ENCODE measurements at places on chromosomes 7 and 10. TPM values are rescaled to one million over a fixed set of nuclear protein-coding genes. Genes with fewer than 3 reads are reported as not detected.
A peak's percentile ranks its signal among the peaks of the same experiment; 100 is the strongest.

Gene PTEN
- 89.2 TPM for total RNA-seq

Gene IDI2
- total RNA-seq = not detected

GRCh38 chr7:30751696-30752273 is at the start of gene INMT:
Gene INMT (plus strand): TSS chr7:30752135. CDS start chr7:30752151, 16 bp downstream.
- no peaks in the 10 kb centered on the region for H3K4me1 ChIP-seq
- no peak for DNase-seq
- no peak within 1 kb of the TSS for H3K27ac ChIP-seq
- no peaks in the 10 kb centered on the region for H3K36me3 ChIP-seq
- no peak within 1 kb of the TSS for H3K4me3 ChIP-seq

- peaks cover 3% of the 10 kb centered on the region for H3K27me3 ChIP-seq
- peaks cover 18% of the 10 kb centered on the region for H3K36me3 ChIP-seq
- H3K4me1 ChIP-seq = peaks cover 10% of the 10 kb centered on the region
- H3K4me3 ChIP-seq = no peak overlapping the region
- DNase-seq = no peak
- H3K27ac ChIP-seq = no peak overlapping the region
Measured at GRCh38 chr7:128025380-128025779, 5.9 kb downstream of the LRRC4 start.

Gene LRMDA
- not detected for total RNA-seq

DNA sequence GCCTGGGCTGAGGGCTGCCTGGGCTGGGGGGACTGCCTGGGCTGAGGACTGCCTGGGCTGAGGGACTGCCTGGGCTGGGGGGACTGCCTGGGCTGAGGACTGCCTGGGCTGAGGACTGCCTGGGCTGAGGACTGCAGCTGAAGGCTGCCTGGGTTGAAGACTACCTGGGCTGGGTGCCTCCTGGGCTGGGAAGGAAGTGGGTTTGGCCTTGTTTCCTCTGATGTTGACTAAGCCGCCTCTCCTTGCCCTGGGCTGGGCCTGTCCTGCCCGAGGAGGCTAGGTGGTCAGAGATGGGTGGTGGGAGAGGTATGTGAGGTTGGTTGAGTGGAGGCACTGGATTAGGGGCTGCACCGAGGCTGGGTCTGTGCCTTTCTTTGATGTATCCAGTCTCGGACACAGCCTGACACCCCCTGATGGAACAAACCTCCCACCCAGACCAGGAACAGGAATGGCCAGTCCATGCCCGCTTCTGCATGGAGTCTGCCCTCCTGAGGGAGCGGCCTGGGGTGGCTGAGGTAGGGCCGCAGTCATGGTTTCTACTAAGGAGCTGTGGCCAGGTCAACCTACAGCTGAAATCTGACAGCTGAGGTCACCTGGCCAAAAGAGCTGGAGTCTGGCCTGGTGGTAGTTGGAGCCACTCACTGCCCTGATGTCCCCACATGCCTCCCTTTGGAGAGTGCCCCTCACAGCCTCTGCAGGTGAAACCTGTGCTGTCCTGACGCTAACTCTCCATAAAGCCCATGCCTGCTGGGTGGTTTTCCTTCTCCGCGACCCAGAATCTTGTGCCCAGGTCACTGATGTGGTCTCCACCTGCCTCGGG is 22.3 kb downstream of the SCART1 start:
- peaks cover 4% of the 10 kb centered on the region for H3K27me3 ChIP-seq
- peaks cover 36% of the 10 kb centered on the region for H3K4me1 ChIP-seq
- H3K27ac ChIP-seq = peak overlapping the region; percentile 82
- DNase-seq = peak; percentile 68

GRCh38 chr7:17719998-17720397 is 220.3 kb downstream of the SNX13 start:
- H3K27me3 ChIP-seq = peaks cover 3% of the 10 kb centered on the region
- H3K36me3 ChIP-seq = no peaks in the 10 kb centered on the region
- no peak for DNase-seq

DNA sequence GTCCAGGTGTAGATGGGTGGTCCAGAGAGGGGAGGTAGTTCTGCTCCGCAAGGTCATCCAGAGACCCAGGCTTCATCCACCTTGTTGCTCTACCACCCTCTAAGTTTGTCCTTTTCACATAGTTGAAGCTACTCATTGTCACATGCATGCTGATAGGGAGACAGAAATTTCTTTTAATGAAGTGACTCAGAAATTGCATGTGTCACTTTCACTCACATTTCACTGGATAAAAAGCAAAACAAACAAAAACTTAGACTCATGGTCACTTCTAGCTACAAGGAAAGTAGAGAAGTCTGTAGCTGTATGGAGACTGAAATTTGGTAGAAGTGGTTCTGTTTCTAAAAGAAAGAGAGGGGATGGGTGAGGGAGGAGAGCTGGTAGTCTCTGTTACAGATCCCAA is 161.9 kb downstream of the SORCS3 start:
- DNase-seq = no peak
- H3K4me1 ChIP-seq = no peaks in the 10 kb centered on the region
- no peak overlapping the region for H3K4me3 ChIP-seq
- H3K36me3 ChIP-seq = no peaks in the 10 kb centered on the region

- no peak for DNase-seq
- H3K4me1 ChIP-seq = peaks cover 6% of the 10 kb centered on the region
- H3K27me3 ChIP-seq = peaks cover 21% of the 10 kb centered on the region
Measured at GRCh38 chr7:128781851-128782250, 6.3 kb upstream of the OPN1SW start.

DNA sequence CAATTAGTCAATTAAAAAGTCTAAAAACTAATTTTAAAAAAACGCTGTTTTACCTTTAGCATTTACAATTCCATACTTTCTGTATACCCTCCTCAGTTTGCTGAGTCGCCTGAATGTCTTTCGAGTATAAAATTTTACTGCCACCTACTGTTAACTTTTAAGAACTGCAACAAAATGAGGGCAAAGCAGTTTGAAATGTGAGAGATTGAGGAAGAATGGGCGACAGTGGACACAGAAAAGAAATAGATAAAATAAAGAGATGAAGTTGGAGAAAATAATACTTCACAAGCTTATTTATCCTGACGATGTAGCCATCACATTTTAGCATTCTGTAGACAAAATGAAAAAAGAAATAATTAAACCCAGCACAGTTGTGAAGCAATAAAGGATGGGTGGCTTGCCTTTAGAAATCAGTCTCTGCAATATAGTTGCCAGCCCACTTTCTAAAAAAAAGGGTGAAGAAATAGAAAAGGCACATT is 110.8 kb upstream of the PTN start:
- no peaks in the 10 kb centered on the region for H3K4me1 ChIP-seq
- DNase-seq = no peak
- H3K4me3 ChIP-seq = no peak overlapping the region
- no peak overlapping the region for H3K27ac ChIP-seq

- DNase-seq = peak; percentile 57
- H3K27ac ChIP-seq = peak overlapping the region; percentile 54
- peak overlapping the region; percentile 5 for H3K4me3 ChIP-seq
- peaks cover 36% of the 10 kb centered on the region for H3K4me1 ChIP-seq
- H3K27me3 ChIP-seq = peaks cover 2% of the 10 kb centered on the region
Measured at GRCh38 chr10:83680470-83680891, 458.8 kb upstream of the GHITM start.

Gene AGBL3
- 2.8 TPM for total RNA-seq

DNA sequence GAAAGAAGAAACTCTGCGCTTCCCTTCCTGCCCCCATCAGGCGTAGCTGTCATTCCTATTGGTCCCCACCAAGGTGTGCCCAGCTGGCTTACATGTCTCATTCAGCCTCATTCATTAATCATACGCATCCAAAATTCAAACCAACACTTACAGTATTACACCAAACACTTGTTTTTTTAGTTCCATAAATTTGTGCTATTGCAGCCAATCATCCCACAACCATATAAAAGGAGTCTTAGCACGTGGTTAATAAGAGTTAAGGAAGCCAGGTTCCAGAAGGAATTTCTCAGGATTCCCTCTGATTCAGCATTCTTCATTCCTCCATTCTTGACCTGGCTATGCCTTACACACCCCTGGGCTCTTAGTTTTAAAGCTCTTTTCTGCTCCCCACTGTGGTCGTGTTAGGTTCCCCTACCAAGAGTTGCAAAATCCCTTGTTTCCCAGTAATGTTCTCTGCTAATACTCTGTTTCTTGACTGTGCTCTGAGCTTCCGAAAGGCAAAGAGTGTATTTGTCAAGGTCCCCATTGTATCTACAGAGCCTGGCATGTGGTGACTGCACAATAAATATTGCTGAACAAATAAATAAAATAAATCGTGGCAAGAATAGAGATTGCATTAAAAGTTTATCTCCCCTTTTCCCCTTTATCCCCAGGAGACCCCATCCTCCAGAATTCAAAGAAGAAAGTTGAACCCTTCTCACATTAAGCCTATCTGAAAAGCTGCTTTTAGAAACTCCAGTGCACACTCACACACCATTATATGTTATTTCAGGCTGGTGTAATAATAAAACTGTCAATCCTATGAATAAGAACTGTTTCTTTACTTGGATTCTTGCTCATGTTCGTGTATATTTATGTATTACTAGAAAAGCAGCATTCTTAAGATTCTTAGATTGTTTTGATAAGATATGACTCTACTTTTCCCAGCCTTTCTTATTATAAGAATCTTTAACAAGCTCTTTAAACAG is 514.4 kb downstream of the INHBA start:
- DNase-seq = no peak
- no peak overlapping the region for H3K4me3 ChIP-seq
- H3K4me1 ChIP-seq = no peaks in the 10 kb centered on the region
- no peak overlapping the region for H3K27ac ChIP-seq

Gene DKK1
- total RNA-seq = not detected

GRCh38 chr10:129832573-129833467 is 131.3 kb downstream of the EBF3 start:
- H3K27me3 ChIP-seq = no peaks in the 10 kb centered on the region
- no peak overlapping the region for H3K4me3 ChIP-seq
- no peak overlapping the region for H3K27ac ChIP-seq
- H3K36me3 ChIP-seq = no peaks in the 10 kb centered on the region
- DNase-seq = no peak

Gene TMEM130
- not detected for total RNA-seq

DNA sequence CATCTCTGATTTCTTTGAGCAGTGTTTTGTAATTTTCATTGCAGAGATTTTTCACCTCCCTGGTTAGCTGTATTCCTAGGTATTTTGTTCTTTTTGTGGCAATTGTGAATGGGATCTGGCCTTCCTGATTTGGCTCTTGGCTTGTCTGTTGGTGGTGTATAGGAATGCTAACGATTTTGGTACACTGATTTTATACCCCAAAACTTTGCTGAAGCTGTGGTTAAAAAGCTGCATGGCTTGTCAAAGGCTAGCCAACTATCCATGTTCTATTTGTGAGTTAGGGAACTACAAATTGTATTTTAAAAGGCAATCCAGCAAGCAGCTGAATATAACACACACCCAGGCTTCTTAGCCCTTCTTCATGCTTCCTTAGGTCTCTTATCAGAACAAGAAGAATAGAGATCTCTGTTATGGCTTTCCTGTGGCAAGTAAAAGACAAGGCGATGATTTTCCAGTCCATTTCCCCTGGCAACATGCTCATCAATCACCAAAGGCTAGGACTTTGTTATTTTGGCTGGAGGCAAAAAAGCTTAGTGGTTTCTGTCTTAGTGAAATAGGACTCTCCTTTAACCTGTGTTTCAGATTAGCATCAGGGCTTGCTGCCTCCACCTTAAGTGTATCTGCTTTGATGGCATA is 77.5 kb downstream of the CDK6 start:
- H3K4me1 ChIP-seq = peaks cover 28% of the 10 kb centered on the region
- peaks cover 63% of the 10 kb centered on the region for H3K36me3 ChIP-seq
- no peaks in the 10 kb centered on the region for H3K27me3 ChIP-seq
- no peak overlapping the region for H3K4me3 ChIP-seq

Gene ITPRID1
- total RNA-seq = not detected

Gene CACNA2D1
- not detected for total RNA-seq

DNA sequence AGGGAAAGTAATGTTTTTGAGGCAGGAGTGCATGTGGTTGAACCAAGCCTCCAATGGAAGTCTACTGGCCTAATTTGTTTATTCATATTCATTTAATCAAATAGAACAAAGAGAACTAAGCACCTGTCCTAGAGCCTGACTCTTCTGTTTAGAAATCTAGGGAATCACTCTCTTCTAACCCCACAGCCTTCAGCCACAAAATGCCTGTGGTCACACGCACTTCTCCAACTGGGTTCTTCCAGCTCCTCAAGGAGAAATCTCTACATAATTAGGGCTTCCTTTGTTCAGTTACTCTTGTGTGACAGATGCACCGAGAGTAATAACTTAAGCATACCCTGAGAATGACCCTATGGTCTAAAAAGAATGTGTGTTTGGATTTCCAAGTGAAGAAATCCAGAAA is 133.7 kb upstream of the NAMPT start:
- H3K4me1 ChIP-seq = peaks cover 34% of the 10 kb centered on the region
- H3K36me3 ChIP-seq = peaks cover 9% of the 10 kb centered on the region
- no peak for DNase-seq
- no peak overlapping the region for H3K27ac ChIP-seq
- H3K4me3 ChIP-seq = no peak overlapping the region
- H3K27me3 ChIP-seq = peaks cover 3% of the 10 kb centered on the region

DNA sequence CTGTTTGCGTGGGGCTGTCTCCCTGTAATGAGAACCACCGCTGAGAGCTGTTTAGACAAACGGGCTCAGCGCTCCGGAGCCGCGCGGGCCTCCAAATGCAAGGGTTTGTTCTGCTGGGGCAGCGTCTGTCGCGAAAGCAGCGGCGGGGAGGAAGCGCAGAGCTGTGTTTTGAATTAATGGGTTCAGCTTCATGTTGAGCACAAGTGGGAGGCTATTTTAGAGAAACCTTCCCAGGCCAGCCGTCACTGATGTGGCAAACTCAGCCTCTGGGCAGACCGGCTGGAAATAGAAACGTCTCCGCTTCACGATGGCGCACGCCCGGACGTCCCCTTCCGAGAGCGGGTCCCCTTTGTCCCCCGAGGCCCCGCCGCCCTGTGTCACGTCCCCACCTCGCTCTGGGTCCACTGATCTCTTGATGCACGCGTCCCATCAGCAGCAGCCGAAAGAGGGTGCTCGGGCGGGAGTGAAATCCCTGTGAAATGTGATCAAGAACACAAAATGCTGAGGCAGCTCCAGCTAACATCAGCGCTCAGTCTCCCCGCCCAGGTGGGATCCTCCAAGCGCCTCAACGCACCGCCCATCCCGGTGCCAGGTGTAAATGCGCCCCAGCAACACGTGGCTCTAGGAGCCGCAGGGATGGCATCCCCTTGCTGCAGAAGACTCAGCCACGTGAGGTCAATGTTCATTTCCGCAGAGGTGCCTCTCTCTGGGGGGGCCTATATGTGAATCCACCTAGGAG is 44.9 kb downstream of the BAMBI start:
- no peak overlapping the region for H3K27ac ChIP-seq
- DNase-seq = no peak

DNA sequence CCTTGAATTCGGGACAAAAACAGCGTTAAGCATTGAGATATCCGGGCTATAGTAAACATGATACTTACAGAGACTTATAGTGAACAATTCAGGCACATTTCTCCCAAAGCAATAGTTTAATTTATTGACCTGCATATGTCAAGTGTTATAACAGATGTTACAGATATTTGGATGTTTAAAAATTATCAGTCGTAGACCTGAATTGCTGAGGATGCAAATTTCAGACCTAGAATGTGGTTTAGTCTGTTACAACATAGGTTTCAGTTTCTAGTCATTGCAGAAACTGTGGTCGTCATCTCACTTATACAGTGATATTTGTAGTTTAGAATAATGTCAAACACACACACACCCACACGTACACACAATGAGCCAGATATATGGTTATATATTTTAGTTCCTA is 85.2 kb downstream of the VTI1A start:
- peaks cover 38% of the 10 kb centered on the region for H3K4me1 ChIP-seq
- H3K27me3 ChIP-seq = peaks cover 6% of the 10 kb centered on the region
- no peak for DNase-seq
- peaks cover 29% of the 10 kb centered on the region for H3K36me3 ChIP-seq
- peak overlapping the region; percentile 67 for H3K4me3 ChIP-seq
